Activated effector memory CD4-positive, alpha-beta T cell treated with Interleukin-2 at 50 U/mL for 16 hours (primary cell): ENCODE measurements at places on chromosomes 7 and 10.
A peak's percentile ranks its signal among the peaks of the same experiment; 100 is the strongest.

- DNase-seq: no peak
Measured at GRCh38 chr7:5469375-5470166, 45.9 kb upstream of the TNRC18 start.

- no peak for DNase-seq
Measured at GRCh38 chr7:156219307-156220077, 407.2 kb upstream of the SHH start.

DNA sequence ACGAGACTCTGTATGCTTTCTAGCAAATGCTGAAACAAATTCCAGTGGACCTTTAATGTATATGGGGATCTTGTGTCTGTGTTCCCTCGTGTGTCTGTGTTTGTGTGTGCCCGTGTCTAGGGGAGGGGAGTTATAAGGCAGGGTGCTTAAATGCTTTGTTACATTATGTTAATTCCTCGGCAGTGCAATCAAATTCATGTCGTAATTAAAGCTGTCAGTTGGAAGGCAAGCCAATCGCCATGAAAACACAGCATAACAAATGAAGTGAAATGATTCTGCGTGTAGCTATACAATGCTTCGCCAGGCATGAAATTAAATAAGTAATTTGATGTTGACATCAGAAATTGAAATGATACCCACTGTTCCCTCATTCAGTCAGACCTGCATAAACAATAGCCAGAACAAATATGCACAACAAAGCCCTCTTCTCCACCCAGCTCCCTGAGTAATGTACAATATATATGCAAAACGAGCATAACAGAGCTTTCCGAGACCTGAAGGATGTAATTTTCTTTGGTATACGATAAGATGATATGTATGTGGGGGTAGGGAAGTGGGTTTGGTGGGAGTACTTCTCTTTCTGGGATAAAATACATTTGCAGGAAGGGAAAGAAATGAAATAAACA lies 534.1 kb downstream of the AUTS2 start:
- no peak for DNase-seq

DNA sequence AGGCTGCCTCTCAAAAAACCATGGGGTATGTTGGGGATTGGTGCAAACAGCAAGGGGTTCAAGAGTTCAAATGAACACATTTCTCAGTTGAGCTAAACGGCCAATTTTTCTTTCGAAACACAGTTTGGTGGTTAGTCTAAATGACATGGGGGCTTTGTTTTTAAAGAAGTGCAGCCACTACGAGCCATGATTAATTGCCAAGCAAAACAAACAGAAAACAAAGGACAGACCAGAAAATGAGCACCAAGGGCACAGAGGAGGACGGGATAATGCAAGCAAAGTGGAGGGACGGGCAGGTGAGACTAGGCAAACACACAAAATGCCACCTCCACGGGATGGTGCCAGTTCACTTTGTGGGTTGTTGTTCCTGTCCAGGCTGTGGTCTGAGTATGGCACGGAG lies 64.5 kb upstream of the PDLIM1 start:
- DNase-seq: no peak

GRCh38 chr7:35374858-35375257 lies 121.0 kb upstream of the TBX20 start:
- no peak for DNase-seq

DNA sequence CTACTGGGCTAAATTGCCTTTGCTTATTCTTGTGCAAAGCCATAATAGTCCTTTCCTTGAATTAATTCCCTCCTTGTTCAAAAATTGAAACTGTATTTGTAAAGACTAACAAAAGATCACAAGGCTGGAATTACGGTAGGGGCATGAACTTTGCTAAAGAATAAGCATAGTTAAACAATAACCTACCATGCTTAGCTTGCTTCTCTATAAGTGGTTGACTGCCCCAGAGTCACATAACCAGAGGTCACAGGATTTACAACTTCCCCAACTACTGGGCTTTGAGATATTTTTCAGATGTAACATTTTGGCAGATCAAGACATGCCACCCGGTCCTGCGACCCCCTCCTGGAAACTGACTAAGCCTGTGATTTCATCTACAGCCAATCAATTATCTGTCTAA lies 181.4 kb downstream of the GPAM start:
- no peak for DNase-seq

DNA sequence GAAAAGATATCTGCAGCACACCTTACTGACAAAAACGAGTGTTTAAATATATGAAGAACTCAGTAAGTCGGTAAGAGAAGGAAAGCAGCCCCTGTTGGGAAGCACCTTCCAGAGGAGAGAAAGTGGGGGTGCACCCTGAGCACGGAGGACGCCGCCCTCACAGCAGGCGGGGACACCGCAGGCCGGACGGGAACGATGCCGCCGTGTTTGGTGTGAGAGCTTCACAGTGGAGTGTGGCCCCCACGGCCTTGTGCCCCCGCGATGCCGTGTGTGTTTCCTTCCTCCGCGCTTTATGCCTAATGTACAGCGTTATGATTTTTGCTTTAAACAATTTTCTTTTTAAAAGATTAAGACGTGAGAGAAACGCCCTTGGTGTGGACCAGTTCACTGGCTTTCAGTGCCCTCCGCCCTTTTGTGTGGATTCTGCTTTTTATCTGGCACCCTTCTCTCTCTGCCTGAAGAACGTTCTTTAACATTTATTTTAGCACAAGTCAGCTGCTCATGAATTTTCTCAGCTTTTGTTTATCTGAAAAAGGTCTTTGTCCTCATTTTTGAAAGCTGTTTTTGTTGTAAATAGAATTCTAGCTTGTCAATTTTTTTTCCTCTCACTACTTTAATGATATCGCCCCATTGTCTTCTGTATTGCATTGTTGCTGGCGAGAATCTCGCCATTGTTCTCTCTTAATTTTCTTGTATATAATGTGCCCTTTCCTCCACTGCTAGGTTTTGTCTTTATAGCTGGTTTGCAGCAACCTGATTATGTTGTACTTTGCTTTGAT lies 110.7 kb downstream of the INPP5A start:
- no peak for DNase-seq

DNA sequence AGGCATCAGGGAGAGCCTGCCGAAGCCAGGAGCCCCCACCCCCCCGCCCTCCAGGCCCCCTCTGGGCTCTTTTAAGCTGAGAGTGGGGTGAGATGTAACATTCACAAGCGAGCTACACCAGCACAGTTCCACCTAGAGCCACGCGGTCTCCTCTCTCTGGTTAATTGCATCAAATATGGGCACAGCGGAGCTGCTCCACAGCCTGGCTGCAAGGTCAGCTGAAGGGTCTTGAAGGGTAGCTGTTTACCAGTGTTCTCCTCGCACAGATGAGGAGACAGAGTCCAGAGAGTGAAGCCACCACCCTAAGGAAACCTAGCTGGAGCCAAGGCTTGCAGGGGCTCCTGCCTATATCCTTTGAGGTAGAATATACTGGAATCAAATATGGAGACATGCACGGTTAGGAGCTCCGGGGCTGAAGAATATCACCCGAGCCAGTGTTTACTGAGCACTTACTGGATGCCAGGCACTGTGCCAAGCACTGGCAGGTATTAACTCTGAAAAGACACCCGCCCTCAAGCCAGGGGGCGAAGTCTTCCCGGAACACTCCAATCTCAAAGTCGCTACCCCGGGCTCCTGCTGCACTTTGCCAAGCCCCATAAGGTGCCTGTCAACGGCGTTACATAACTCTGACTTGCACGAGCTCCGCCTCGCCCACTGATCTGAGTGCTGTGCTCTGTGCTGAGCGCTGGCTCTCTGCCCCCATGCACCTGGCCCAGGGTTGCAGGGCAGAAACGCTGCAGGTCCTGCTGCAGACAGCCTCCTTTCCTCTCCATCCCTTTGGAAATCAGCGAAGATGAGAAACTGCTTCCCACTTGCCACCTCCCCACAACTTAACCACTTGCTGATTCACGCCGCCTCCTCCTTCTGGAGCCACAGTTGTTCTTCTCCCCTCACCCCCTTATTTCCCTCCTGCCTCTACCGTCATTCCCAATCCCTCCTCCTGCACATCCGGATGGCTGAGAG lies 5.4 kb downstream of the CHST15 start:
- DNase-seq: no peak

GRCh38 chr7:50793120-50793946 lies 10.6 kb upstream of the GRB10 start:
- DNase-seq: peak; percentile 15

GRCh38 chr7:23475576-23475839 lies 5.2 kb upstream of the IGF2BP3 start:
- DNase-seq: no peak

- DNase-seq: no peak
Measured at GRCh38 chr10:108496106-108496505, 1331.6 kb upstream of the SORCS1 start.

DNA sequence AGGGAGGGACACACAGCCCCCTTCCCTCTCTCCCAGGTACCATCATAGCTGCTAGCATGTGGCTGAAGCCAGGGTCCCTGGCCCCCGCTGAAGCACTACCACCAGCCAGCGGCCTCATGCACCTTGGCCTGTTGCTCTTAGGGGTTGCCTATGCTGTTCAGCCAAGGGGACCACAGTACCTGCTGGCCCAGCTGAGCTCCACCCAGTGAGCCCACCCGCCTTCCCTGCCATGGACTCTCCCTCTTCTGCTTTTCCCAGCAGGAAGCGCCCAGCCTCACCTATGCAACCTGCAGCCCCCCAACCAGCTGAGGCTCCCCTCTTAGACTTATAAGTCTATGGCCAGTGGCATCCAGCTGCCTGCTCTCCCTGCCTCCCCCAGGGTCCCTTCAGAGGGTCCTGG lies 8.7 kb upstream of the MTPAP start:
- no peak for DNase-seq

- DNase-seq: no peak
Measured at GRCh38 chr10:17067376-17068264, 62.0 kb downstream of the CUBN start.

GRCh38 chr10:100024748-100025147 lies 15.0 kb upstream of the DNMBP start:
- DNase-seq: no peak

DNA sequence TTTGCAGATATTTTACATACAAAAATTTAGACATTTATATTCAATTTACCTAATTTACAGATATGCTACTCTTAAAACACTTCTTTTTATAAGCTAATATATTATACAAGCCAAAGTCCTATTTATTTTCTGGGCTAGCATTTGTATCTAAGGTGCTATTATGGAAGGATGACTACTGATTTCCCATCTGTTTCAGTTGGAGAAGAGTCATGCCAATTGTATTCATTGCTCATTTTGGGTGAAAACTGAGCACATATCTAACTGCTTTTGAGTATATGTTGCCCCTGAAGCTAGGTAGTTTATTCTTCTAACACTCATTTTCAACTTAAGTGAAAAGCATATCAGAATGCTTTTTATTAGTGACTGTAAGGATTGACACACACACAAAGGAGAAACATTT lies 172.9 kb downstream of the CDK14 start:
- DNase-seq: no peak

DNA sequence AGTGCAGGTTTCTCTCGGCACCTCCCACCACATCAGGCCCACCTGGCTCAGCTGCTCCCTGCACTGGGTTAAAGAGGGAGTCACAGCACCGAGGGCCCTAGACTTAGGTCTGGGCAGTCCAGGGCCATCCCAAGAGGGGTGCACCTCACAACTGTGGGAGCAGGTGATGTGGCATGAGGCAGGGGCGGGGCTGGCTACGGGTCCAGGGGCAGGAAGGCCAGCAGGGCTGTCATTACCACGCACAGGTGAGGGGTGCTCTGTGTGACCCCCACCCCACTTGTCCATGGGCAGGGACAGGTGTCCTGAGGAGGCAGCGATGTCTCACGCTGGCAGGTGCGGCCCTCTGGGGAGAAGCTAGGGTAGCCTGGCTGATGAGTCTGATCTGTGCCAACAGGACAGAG lies 40.5 kb upstream of the DPYSL4 start:
- DNase-seq: no peak

- DNase-seq: no peak
Measured at GRCh38 chr7:28823582-28823981, 134.5 kb downstream of the TRIL start.

DNA sequence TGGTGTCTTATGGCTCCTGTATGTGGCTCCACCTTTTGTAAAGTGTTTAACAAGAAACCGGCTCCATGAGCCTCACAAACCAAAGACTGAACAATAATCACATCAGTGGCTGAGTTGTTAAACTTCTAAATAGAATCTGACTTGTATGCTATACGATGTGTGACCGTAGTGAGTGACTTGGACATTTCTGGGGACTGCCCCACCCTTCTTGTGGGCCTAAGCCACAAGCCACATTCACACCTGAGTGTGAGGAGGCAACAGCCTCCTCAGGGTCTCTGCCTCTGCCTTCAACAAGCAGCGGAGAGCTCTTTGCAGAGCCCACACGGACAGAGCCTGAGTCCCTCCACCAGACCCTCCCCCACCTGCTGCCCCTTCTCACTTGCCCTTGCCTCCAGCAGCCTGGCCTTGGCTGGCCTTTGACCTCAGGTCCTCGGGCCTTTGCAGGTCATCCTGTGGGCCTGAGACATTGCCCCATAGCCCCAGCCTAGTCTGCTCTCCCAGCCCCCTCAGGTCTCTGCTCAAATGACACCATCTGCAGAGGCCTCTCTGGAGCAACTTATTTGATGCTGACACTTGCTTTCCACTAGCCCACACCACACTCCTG lies 156.8 kb upstream of the TNS3 start:
- no peak for DNase-seq

DNA sequence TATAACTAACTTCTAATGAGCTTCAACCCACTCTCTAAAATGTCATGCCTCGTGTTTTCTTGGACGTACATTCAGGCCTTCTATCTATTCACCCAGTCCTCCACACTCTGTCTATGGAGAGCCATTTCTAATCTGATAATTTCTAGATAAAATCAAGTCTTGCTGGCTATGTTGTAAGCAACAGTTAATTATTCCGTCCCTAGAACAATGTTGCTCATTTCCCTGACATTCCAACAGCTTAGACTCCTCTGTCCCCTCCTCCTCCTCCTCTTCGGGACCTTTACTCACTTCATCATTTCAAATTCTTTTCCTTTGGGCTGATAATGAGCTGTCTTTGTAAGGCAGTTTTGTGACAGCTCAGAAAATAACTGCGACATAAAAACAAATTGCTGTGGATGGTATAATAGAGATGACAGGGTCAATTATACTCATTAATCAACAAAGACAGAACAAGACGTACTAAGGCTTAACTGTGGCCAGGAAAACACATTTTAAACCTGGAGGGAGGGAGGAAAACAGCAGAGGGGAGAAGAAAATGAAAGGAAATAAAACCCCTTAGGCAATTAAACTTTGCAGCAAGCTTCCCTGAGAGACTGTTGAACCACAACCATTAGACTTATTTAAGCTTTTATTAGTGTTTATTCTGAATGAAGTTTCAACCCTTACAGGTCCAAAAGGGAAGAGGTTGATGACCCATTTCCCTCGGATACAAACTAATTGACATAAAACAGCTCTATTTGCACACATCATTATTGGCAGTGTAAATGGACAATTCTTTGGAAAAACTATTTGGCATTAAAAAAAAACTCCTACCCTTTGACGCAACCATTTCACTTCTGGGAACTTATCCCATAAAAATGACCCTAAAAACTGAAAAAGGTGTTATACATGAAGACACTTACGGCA lies 179.1 kb downstream of the SFMBT2 start:
- no peak for DNase-seq

GRCh38 chr7:156998988-156999957 lies 11.2 kb downstream of the MNX1 start:
- DNase-seq: no peak
